ENCODE measurements at places on chromosomes 5 and 9.

GRCh38 chr9:14293801-14294200, 20.1 kb downstream of the NFIB start:
- no peak for DNase-seq

DNA sequence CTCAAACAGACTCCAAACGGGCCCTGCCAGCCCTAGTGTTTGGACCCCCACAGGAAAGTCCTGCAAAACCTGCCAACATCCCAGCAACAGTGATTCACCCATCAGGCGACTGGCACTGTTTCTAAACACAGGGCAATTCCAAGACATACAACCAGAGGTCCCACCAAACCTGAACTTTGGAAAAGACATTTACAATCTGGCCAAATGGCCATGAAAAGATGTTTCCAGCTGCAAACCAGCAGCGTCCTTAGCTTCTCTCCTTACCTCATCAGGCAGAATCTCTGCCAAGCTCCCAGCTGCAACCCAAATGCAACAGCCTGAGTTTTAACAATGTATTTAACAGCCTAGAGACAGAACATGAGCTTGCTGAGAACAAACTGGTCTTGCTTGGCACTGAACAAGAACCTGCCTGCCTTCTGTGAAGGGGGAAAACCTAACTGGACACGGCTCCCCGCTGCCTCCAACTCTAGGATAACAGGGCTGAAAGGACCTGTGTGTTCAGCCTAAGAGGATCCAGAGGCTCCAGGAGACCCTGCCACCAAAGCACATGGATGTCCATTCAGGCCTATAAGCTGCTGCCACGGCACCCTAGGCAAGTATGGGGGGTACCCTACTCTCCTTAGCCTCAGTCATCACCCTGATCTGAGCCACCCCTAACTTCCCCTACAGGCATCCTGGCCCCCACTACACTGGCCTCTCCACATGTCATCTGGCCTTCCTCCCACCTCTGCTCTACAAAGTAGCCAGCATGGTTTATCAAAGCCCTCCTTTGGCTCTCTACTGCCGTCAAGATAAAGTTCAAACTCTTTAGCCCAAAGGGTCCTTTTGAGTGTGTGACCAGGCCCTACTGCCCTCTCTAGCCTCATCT, 5.6 kb downstream of the P4HA2 start:
- DNase-seq = no peak

DNA sequence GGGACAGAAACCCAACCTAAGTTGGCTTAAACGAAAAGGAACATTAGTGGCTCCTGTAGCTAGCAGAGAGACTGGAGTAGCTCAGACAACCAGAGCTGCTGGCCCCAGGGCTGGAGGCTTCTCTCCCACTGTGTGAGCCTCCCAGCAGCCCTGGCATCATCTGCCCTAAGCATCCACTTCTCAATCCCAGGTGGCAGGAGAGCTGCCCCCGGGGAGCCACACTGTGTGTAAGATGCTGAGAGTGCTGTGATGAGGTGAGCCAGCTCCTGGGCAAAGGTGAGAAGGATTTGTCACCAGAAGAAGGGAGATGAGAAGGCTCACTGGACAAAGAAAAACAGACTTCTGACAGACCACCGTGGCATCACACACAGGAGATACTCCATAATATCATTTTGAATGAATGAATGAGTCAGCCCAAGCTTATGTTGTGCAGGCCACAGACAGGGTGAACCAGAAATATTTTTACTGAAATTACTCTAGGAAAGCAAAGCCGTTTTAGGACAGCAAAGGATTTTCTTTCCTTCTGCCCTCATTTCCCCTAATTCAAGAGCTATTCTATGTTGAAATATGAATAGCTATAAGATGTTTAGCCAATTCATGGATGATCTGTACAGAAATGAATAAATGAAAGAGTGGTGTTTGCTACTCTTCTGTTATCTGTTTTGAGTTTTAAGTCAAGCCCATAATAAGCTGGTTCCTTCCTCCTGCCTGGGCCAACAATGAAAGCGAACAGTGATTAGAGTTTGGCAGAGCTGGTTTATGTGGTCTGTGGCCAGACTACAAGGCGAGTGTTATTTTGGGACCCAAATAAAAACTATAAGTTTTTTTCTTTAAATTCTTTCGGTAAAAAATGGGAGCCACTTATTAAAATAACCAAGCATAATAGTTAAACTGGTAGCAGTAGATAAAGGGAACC, 57.4 kb upstream of the ECM2 start:
- no peak for DNase-seq

DNA sequence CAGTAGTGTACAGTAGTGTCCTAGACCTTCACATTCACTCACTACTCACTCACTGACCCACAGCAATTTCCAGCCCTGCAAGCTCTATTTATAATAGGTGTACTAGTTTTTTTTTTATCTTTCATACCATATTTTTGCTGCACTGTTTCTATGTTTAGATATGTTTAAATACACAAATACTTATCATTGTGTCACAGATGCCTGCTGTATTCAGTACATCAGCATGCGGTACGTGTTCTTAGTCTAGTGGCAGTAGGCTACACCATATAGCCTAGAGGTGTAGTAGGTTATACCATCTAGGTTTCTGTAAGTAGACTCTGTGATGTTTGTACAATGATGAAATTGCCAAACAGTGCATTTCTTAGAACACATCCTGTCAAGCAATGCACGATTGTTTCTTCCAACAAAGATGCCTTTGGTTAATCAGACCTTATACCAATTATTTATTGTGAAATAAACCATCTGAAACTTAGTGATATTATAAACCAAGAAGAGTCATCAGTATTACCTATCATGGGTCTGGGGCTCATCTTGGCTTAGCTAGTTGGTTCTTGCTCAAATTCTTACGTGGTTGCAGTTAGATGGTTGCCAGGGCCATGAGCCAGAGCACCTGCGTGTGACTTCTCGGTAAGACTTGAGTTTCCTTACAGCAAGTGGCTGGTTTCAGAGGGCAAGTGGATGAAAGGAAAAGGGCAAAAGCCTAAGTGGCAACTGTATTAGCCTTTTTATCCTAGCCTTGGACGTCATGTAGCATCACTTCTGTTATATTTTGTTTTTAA, 41.1 kb downstream of the ERBIN start:
- DNase-seq = no peak

DNA sequence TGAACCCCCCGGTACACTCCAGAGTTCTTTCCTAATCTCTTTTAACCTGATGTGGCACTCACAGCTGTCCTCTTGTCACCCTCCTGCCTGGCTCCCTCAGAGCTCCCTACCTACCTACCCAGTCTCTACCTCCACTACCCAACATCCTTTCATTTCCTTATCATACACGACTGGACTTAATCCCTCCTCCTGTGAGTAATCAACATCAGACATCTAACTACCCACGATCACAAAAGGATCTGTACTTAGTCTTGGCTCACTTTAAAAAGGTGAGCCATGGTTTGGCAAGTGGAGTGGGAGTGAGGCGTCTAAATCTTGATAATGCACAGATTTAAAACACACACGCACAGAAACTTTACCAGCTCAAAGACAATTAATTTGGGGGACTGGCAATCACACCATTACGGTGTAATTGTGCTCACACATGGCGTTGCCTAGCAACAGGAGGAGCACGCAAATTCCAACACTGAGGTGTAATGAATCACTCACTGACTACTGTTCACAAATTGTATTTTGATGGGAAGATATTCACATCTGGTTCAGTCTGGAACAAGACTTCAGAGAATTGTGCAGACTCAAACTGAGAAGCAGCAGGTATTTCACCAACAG, 235.9 kb downstream of the EPB41L4A start:
- no peak for DNase-seq

DNA sequence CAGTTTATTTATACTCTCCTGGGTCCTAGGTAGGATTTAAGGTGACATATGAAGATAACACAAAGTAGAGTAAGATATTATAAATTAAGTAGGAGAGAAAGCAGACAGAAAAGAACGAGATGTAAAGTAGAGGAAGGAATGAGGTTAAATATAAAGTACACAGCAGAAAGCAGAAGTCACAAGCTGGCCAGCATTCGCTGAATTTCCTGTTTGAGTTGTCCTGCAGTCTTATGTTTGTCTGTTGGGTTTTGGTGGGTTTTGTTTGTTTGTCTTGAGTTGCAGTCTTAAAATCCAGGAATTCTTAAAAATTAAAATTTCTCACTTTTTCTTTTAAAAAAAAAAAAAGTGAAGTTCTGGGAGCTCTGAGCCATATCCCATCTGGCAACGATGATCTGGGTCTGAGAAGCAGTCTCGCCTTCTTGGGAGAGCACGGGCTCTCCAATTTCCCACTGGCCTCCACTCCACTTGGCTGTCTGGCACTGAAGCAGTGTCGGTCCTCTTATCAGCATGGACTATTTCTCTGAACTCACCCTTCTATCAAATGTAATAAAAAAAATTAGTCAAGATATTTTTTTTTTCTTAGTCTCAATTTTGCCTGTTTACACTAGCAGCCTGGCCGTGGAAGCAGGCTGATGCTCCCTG, 2.0 kb downstream of the S100Z start:
- DNase-seq = no peak

DNA sequence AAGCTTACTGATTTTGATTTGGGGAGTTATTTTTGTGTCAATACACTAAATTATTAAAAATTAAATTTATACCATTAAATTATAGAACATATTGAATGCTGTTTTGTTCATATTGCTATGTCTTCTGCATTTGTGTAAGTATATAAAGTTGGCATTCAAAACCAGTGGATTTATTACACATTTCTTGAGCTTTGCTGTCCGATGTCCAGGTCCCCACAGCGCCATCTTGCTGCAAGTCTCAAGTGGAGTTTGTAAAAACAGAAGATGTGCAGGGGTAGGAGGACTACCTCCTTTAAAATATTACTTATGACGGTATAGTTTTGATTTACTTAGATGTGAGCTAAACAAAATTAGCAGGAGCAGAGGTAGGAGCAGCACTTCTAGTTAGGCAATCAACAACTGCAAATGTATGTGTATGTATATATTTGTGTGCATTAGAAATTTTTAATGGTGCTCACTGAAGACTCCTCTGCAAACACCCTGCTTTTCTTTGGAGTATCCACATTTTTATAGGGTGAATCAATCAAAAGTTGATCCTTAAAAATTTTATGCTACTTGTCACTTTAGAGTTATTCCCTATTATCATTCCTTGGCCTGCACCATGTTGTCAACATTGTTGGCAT, 37.4 kb downstream of the CPEB4 start:
- peak; percentile 43 for DNase-seq

- no peak for DNase-seq
Measured at GRCh38 chr5:142492781-142493281, 168.0 kb upstream of the SPRY4 start.

DNA sequence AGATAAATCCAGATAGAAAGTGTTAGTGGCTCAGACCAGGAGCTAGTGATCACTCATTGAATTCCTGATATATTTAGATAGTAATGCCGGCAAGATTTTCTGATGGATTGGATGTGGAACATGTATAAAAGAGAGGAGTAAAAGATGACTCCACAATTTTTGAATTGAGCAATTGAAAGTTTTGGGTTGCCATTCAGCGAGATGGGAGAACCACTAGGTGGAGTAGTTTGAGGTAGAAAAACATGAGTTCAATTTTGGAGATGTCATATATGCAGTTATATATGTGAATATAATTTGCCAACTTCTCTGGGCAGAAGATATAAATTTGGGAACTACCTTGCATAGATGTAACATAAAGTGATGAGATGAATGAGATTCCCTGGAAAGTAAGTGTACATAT, 502.5 kb upstream of the SEMA6A start:
- DNase-seq = peak; percentile 13

Measured in Caco-2 (cell line).